Gastroesophageal sphincter (tissue), 4 donors: ENCODE measurements at places on chromosomes 7 and 10. TPM values are rescaled to one million over a fixed set of nuclear protein-coding genes. Genes with fewer than 3 reads are reported as not detected.

DNA sequence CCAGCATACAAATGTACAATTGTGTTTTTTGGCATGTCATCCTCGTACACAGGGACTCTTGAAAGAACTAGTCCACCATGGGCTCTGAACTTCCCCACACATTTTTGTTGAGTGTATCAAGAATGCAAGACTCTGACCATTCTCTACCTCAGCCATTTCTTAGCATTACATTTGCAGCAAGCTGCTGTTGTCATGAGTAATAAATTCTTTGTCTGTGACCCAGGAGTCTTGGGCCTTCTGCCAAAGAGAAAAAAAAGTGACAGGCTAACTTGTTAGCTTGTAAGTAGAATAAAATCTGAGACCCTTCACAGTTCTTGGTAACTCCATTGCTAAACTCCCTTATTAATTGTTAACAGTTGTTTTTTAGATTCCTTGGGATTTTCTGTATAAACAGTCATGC, 542.3 kb upstream of the MBL2 start:
- no peak for ATAC-seq

GRCh38 chr10:44713307-44713706, 197.8 kb upstream of the TMEM72 start:
- ATAC-seq, result no peak

Gene PTF1A
- total RNA-seq, result not detected

GRCh38 chr10:68218786-68219185, 13.1 kb downstream of the ATOH7 start:
- ATAC-seq, result no peak

GRCh38 chr7:25940086-25940906, 211.7 kb upstream of the NFE2L3 start:
- no peak for ATAC-seq

Gene AOC1
- total RNA-seq, result not detected
